Urinary bladder (tissue), 4 donors: ENCODE measurements at places on chromosomes 11 and 22. TPM values are rescaled to one million over a fixed set of nuclear protein-coding genes. Genes with fewer than 3 reads are reported as not detected.

- no peak for DNase-seq
Observed at GRCh38 chr22:39928536-39929520, 27.9 kb downstream of the GRAP2 start.

- no peak for DNase-seq
Observed at GRCh38 chr22:25485626-25486545, 78.6 kb upstream of the GRK3 start.

DNA sequence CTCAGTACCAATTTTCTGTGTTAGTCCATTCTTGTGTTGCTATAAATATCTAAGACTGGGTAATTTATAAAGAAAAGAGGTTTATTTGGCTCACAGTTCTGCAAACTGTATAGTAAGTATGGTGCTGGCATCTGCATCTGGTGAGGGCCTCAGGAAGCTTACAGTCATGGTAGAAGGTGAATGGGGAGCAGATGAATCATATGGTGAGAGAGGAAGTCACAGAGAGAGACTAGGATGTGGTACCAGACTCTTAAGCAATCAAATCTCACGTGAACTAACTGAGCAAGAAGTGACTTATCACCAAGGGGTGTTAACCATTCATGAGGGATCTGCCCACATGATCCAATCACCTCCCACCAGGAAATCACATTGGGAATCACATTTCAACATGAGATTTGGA lies 60.8 kb upstream of the ZBED5 start:
- no peak for DNase-seq

DNA sequence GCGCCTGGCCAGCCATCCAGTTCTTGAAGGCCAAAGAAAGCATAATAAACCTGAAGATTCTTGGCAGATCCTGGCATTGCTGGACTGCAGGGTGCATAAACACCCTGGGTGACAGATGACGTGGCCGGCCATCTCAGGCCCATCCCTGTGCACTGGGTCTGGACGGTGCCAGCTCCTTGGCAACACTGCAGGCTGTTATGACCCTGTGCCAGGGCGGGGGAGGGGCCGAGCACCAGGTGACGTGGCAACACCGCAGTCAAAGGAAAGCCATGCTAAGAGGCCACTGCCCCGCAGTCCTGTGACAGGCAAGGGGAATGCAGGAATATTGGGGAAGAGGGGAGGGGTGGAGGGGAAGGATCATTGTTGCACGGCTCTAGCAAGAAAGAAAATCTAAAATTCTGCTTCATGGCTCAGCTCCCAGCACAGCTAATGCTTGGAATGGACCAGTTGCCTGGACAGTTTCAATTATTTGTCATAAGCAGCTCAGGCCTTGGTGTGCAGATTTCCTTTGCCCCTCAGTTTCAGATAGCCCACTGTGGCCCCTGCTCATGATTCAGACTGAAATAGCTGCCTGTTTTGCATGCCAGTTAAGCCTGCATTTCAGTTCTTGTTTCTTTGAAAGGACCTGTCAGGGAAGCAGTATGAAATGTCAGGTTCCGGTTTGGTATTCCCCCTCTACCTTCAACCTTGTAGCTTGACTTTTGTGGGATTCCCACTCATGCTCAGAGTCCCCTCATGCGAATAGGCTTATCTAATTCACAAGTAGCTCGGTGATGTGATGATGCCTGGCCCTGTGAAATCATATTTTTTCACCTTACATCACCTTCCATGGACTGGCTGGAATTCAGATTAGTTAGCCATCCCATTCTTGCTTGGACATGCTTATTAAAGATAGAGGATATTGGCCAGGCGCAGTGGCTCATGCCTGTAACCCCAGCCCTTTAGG lies 29.7 kb upstream of the DDX6 start:
- no peak for DNase-seq

- no peak for DNase-seq
Observed at GRCh38 chr11:44988981-44989635, 38.4 kb upstream of the TP53I11 start.

NLRP14 gene
- total RNA-seq, result 0.42 TPM

ACTN3 gene
- total RNA-seq, result not detected

SMIM38 gene
- total RNA-seq, result 0.90 TPM
